ENCODE measurements at places on chromosomes 6 and 20.
A peak's percentile ranks its signal among the peaks of the same experiment; 100 is the strongest.

GRCh38 chr6:24882295-24882694 lies 53.5 kb downstream of the RIPOR2 start:
- peak; percentile 9 for DNase-seq

DNA sequence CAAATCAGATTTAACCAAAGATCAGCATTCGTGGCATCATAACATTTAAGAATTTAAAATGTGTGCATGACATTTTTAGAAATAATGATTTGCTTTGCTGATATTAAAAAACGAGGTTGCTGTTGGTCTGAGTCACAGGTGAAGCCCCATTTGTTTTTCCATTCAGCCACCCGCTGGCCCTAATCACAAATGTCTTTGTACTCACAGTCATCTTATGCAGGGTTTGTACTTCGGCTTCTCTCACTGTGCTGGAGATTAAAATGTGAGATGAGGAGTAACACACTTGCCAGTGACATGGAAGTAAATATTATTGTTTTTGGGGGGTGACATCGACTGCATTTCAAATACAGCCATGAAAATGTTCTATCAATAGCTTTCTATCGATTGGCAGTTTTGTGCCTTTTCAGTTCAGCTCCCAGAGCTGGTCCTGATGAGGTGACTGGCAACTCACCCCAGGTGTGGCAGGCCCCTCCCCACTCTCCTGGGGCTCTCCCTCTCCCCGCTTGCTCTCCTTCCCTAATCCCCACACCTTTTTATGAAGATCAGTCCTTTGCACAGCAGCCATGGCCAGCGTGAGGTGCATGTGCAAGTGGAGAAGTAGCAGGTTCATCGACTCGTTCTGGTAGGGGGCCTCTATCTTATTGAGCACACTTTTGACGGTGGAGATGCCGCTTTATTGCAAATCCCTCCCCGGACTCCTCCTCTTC lies 58.8 kb upstream of the FUCA2 start:
- no peak for DNase-seq

DNA sequence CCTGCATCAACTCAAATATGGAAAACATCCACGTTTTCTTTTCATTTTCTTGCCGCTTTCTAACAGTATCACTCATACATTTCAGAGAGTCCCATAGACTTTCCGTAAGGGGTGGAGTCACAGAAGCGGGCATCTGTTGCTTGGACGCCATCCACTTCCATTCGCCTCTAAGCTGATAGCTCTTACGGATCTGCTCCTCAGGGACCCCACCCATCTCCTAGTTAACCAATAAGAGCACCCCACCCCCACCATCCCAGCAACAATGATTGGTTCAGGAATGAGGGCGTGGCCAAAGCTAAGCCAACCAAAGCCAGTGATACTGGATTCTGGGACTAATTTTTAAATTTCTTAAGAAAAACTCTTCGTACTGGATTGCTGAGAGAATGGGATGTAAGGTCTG lies 42.4 kb downstream of the SLC2A10 start:
- DNase-seq: no peak

GRCh38 chr20:52500157-52500556 lies 308.6 kb upstream of the ZFP64 start:
- no peak for DNase-seq

GRCh38 chr20:445514-446336 lies 16.6 kb downstream of the TBC1D20 start:
- no peak for DNase-seq

DNA sequence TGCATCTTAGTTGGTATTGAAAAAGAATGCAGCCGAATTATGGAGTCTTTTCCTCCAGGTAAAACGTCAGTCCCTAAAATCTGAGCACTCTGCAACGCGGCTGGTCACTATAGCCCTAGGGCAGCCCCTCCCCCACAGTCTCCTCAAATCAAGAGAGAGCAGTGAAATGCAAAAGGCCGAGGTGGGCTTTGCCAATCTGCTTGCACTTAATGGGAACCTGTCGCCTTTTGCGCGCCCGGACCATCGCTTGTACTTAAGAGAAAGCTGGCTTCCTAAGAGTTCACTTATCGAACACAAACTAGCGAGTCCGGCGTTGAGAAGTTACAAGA lies 447 bp downstream of the MCM3 start:
- peak; percentile 51 for DNase-seq

DNA sequence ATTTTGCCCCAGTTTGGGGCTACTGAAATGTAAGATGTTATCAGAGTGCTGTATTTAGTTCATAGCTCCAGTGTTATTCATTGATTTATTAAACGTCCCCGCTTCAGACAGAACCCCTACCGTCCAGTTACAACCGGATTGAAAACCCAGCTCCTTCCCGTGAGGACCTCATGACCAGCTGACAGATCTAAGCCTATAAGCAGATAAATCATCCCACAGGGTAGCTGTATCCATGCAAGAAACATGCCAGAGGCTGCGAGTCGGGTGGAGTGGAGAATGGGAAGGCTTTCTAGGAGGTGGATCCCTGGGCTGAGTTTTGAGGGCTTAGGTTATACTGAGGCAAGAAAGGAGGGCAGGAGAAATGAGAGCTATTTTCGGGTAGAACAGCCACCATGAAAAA lies 260.0 kb downstream of the ARID1B start:
- no peak for DNase-seq

DNA sequence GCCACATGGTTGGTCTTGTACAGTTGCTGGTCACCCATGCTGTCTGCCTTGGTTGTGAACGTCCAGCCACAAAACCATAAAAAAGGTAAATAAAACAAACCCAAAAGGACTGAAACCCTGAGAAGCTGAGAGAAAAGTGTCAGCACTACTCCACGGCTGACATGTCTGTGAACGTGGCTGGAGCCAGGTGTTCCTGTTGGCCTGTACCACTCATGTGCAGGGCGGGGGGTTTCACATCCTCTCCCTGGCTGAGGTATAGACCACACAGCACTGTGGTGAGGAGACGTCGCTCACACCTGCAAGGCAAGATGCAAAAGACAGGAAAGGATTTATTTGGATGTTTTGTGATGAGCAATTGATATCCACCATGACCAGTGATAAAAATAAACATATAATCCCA lies 51.9 kb upstream of the MRPS10 start:
- no peak for DNase-seq

- DNase-seq: no peak
These were observed 122.1 kb downstream of the OGFRL1 start for GRCh38 chr6:71410681-71411080.

DNA sequence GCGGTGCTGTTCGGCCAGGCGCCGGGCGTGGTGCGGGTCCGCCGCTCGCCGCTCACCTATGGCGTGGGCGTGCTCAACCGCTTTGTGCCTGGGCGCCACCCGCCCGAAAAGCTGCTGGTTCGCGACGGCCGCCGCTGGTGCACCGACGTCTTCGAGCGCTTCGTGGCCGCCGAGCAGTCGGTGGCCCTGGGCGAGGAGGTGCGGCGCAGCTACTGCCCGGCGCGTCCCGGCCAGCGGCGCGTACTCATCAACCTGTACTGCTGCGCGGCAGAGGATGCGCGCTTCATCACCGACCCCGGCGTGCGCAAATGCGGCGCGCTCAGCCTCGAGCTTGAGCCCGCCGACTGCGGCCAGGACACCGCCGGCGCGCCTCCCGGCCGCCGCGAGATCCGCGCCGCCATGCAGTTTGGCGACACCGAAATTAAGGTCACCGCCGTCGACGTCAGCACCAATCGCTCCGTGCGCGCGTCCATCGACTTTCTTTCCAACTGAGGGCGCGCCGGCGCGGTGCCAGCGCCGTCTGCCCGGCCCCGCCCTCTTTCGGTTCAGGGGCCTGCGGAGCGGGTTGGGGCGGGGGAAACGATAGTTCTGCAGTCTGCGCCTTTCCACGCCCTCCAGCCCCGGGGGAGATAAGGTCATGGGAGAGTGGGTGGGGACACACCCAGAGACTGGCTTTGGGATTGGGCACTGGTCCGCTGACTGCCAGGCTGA lies 15.7 kb downstream of the ADISSP start:
- DNase-seq: peak; percentile 37

DNA sequence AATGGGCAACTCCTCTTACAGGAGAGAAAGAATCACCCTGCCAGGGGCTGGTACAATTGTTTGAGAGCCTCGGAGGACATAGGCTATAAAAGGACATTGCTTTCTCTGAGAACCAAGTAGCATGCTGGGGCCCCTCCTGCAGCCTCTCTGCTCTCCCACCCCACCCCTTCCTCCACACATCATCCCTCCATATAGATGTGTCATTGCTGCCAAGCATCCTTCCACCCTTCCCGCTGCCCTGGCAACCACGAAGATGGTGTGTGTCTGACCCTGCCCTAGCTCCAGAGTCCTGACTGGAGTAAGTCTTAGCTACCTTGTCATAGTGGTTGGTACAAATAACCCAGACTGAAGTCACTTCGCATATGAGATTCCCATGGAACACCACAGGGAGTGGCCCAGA lies 129.7 kb downstream of the SNX5 start:
- no peak for DNase-seq

DNA sequence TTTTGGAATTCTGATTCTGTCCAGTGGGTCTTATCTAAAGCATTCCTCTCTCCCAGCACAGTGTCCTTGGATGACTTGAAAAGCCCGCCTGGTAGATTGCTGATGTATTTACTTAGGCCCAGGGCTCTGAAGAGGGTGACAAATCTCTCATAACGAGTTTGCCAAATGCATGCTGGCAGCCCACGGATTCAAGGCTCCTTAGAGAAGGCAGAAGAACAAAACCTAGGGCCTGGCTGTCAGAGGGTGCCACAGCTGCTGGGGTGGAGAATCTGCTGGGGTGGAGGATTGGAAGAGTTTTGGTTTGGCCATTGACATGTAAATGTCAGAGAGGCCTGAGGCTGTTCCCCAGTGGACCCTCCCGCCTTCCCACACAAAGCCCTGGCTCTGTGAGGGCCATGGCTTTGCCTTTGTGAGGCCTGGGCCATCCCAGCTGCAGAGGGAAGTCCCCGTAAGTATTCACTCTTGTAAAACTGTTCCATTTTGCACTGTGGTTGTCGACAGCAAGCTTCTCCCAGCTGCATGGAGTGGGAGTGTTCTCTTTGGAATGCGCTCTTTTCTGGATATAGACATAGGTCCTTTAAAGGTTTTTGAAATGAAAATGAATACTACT lies 50.3 kb downstream of the ANKRD6 start:
- peak; percentile 7 for DNase-seq

DNA sequence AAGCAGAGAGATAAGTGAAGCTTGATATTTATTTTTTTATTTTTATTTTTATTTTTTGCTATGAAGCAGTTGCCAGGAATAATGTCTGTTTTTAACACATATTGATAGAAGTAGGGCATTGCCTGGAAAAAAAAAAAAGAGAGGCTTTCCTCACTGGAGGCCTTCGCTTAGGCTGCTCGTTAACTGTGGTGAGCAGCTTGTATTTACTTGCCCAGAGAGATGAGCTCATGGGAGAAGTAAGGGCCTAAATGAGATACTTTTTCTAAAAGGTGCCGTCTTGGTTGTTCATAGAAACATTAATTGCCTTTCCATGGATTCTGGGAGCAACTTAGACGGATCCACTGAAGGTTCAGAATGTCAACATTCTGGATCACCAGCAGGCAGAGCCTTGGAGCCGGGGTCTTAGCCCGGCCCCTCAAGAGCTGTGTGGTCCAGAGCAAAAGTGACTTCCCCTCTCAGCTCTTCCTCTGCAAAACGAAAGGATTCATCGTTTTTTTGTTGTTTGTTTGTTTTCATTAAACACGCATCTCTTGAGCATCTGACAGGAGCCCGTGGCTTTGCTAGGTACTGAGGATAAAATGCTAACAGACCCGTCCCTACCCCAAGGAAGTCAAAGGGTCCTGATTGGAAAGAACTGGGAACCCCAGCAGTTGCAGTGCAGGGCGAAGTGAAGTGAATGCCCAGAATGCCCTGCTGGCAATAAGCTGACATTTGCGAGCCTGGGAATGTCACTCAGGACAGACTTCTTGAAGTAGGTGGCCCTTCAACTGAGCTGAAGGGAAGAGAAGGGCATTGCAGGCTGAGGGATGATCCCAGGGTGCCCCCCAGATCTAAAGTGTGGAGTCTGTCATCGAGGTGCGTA lies 138.5 kb downstream of the ZDHHC14 start:
- DNase-seq: no peak

GRCh38 chr6:121143476-121143875 lies 190.8 kb downstream of the TBC1D32 start:
- no peak for DNase-seq

GRCh38 chr20:61755971-61756845 lies 309.5 kb downstream of the TAF4 start:
- no peak for DNase-seq

DNA sequence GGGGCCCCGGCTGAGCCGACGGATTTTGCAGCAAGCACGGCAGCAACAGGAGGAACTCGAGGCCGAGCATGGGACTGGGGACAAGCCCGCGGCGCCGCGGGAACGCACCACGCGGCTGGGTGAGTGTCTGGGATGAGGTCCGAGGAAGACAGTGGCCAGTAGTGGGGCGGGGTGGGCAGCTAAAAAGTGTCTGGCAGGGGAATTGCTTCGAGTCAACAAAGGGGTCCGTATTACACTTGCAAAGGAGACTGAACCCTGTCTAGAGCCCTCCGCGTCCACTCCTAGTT lies 356 bp downstream of the BYSL start:
- DNase-seq: no peak

GRCh38 chr6:68976260-68976659 lies 341.2 kb downstream of the ADGRB3 start:
- DNase-seq: no peak

DNA sequence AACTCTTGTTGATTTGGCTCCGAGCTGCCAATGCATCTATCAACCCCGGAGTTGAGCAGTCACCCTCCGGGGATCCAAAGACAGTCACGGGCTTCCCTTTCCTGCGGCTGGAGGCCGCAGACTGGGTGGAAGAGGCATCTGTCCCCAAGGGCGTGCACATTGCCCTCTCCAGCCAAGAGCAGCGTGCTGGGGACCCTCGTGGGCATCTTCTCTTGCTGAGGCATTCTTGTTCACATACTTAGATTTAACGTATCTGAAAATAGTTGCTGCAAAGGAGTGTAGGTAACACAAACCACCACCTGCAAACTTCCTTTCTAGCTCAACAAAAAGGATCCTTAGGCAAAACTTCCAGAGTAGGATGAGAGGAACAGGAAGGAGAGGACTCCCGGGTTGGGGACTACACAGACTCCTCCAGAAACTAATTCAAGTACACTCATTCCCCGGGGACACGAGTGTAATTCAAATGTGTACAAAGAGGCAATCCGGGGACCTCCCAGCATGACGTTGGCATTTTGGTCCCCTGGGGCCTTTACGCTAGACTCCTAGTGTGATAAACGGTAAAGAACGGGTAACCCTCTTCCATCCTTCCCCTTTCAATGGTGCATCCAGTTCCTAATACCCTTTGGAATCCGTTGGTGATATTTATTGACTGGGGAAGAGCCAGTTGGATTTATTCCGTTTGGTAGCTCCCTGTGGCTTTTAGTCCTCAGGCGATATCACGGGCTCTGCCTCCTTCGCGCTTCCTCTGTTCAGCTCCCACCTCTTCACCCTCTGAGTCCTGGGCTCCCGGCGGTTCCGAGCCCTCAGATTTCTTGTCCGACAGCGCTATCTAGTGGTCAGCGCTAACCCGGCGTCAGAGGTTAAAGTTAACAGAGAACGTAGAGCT lies 2.7 kb upstream of the COL12A1 start:
- DNase-seq: peak; percentile 90

DNA sequence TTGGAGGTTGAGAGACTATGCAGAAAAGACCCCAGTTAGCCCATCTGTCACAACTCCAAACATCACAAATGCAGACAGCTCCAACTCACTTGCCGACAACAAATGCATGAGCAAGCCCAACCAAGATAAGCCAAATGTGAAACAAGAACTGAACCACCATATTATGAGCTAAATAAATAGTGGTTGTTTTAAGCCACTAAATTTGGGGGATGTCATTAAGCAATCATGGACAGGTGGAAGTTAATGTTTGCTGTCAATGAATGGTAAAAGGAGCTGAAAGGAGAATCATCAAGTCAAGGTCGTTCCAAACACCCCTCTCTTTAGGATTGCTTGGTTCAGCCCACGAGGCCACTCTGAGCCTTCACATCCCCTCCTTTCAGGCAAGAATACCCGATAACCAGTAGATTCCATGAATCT lies 71.2 kb upstream of the PLCB4 start:
- DNase-seq: no peak
